ENCODE measurements at places on chromosomes 13 and 19. TPM values are rescaled to one million over a fixed set of nuclear protein-coding genes. Genes with fewer than 3 reads are reported as not detected.

WDR18 gene
- 40.6 TPM for total RNA-seq

CD37 gene
- not detected for total RNA-seq

MAST3 gene
- 1.9 TPM for total RNA-seq

ZNF208 gene
- not detected for total RNA-seq

LDLR gene
- 31.2 TPM for total RNA-seq

TNFSF13B gene
- not detected for total RNA-seq

NR2C2AP gene
- total RNA-seq: 34.0 TPM

CD70 gene
- total RNA-seq: 22.0 TPM

TGFBR3L gene
- 2.3 TPM for total RNA-seq

TTC9B gene
- 0.79 TPM for total RNA-seq

DMKN gene
- total RNA-seq: 31.1 TPM

SPC24 gene
- total RNA-seq: 9.8 TPM

CGB1 gene
- total RNA-seq: 0.64 TPM

Measured in A549 treated with CpdA at 1 μM for 4 hours (cell line).